ENCODE measurements at places on chromosomes 3 and 15.

DNA sequence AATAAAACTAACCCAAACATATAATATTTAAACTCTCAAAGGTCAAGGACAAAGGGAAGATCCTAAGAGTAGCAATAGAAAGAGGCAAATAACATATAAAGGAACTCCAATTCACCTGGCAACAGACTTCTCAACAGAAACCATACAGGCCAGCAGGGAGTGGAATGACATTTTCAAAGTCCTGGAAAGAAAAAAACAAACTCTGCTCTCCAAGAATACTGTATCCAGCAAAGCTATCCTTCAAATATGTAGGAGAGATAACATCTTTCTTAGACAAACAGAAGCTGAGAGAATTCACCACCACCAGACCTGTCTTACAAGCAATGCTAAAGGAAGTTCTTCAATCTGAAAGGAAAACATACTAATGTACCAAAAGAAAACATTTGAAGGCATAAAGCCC lies 51.5 kb upstream of the TMEM158 start:
- DNase-seq: no peak

DNA sequence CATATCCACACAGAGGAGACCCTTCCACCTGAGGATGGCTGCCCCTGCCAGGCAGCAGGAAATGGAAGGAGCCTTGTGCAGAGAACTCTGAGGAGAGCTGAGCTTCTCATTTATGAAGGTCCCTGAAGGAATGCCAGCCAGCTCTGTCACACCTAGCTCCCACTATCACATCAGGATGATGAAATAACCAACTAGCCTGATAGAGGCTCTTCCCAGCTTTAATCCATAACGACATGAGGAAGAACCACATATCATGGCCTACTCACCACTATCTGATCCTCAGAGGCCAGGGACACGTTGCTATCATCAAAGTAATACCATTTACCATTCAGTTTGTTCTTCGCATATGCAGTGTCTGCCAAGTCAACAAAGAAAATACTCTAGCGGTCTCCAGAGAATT lies 1.5 kb upstream of the C3orf62 start:
- no peak for DNase-seq

GRCh38 chr3:15693355-15693754 lies 91.8 kb downstream of the BTD start:
- no peak for DNase-seq

DNA sequence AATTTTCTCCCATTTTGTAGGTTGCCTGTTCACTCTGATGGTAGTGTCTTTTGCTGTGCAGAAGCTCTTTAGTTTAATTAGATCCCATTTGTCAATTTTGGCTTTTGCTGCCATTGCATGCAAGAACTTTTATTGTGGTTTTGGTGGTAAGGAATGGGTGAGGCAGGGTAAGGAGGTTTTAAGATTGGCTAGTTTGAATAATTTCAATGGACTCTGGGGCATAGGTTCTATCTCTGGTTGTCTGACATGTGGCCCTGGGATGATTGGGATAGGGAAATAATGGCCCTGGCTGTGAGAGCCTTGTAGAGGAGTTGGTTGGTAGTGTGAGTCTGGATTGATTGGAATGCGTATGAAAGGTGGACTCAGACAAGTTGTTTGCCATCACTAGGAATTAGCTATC lies 38.0 kb downstream of the SEC22A start:
- DNase-seq: no peak

DNA sequence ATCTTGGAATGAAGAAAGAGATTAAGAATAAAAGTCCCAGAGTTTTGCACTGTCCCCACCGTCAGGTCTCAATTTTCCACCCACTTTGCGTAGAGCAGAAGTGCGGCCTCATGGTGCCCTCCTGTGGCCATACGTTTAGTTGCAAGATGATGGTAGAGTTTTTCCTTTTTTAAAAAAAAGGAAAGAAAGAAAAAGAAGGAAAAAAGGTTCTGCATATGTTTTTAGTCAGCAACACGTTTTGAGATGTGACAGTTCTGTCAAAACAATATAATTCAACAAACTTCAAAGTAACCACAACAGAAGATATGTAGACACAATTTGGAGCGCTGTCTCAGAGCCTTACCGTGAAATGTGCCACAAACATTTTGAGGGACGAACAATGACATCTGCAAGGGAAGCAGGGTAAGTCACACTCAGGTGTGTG lies 24.6 kb downstream of the EBLN2 start:
- no peak for DNase-seq

DNA sequence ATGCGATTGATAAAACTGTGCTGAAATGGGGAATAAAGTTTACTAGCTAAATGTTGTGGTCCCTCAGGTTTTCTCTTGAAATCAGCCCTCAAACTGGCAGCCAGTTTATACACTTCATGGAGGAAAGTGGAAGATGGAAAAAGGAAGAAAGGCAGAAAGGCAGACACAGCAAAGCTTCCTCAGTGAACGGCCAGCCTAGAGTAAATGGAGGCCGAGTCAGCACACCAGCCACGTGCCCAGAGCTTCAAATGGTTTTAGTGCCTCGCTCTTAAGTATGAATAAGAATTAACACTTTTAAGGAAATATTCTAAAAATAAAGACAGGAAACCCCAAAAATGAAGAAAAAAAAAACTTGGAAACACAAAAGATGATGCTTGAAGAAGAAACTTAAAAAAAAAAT lies 48.3 kb downstream of the GNB4 start:
- DNase-seq: no peak

DNA sequence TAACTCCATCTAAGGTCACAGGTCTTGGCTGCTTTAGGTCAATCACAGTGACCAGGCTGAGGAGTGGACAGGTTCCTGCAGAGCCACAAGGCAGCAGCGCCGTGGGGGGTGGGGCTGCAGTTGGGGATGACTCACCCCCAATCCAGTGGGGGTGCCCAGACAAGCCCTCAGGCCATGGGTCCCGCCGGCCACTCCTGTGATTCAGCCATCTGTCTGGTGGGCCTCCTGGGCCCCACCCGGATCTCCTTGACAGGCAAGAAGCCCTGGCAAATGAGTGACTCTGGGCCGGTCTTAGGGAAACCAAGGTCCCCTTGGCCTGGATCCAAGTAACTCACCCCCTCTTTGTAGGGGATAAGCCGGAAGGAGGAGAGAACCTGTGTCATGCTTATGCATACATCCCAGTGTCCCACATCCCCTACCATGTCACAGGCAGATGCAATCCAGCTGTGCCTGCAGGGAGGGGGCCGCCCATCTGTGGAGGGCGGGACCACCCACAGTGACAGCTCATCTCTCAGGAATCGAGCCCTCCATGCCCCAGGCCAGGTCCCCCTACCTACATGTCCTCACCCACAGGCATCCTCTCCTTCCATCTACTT lies 495 bp upstream of the COL7A1 start:
- no peak for DNase-seq

GRCh38 chr15:40045572-40046217 lies 6.7 kb upstream of the SRP14 start:
- no peak for DNase-seq

DNA sequence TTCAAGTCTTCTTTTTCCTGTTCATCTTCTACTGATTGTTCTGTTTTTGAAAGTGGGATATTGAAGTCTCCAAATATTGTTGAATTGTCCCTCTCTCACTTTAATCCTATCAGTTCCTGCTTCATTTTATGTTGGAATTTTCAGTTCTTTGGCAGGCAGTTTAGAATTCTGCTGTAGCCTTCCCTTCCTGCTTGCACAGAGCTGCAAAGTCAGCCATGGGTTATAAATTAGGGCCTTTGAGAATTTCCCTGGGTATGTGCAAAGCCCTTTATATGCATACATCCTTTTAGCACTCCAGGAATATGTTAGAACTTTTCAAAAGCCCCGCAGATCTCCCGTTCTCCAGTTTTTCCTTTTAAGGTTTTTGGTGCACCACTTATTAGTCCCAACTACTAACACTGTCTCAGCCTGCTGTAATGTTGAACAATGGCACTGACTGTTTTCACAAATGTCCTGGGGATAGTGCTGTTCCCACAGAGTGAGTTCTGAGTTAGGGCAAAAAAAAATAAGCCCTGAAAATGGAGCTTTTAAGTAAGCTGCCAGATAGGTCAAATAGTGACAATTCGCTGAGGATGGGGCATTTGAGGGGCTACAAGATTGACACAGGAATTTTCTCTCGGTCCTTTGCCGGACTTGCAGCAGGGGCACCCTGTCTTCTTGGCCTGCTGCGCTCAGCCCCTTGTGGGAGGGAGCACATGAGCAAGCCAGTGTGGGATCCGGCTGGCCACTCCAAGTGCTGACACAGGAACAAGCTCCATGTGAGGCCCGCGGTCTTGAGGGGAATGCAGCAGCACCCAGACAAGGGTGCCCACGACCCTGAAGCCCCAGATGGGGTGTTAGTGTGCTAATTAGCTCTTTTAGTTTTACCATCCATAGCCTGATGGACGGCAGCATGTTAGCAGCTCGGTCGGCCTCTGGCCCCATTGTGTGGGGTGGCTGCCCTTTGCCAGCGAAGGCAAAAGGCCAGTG lies 96.0 kb downstream of the VPS8 start:
- no peak for DNase-seq

DNA sequence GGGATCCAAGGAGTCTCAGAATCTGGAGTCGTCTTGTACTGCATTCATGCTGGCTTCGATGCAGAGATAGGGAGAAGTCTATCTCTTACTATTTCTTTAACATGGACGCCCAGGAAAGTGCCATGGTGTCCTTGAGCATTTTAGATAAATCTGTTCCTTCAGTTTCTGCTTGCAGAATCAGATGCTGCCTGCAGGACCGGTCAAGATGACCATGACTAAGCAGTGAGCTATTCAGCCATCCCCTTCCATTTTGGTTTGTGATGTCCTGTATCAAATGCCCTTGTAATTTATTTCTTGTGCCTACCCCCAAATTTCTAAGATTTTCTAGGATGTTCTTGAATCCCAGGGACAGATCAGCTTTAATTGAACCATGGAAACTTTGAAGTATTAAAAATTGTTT lies 139.4 kb upstream of the TP63 start:
- DNase-seq: no peak

DNA sequence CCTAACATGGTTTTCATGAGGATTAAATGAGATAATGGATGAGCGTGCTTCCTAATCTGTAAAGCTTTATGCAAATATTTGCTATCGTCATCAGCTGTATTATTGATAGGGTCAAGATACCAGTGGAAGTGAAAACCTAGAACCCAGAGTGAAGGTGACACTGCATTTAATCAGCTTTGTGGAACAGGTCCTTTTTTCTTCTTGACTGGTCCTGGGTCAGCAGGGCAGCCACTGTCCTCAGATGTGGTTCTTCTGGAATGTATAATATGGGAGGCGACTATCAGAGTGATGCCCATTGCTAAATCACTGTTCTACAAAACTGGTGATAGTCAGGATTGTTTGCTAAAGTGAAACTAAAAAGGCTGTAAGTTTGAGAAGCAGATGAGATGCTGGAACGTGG lies 41.4 kb downstream of the SORD start:
- no peak for DNase-seq

GRCh38 chr3:123080864-123081562 lies 14.2 kb downstream of the PDIA5 start:
- no peak for DNase-seq

DNA sequence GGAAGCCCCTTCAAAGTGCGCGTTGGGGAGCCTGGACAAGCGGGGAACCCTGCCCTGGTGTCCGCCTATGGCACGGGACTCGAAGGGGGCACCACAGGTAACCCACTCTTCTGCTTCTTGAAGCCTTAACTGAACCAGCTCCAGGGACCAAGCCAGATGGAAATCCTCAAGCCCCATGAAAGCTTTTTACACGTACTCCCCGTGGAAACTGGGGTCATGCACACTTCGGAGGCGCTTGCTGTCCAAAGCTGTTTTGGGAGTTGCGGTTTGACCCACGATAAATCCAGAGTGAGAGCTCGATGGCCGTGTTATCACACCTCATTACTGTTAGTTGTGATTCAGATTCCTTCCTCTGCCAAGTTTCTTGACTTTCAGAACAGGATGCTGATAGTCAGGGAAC lies 47.5 kb downstream of the DNASE1L3 start:
- no peak for DNase-seq

DNA sequence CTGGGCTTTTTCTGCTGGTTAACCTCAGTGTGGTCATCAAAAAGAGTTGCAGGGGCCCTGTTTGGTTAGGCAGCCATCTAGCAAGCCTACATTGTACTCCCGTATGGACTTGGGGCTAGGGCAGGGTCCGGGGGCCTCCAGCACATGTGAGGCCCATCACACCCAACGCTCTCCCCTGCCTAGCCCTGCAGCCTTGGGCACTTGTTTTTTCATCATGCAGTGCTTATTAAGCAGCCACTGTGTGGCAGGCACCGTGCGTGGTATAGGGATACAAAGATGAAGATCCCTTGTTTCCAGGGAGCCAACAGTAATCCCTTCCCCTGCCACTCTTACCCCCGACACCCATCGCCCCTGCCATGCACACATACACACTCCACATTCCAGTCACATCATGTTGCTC lies 14.2 kb downstream of the MRAS start:
- DNase-seq: no peak

DNA sequence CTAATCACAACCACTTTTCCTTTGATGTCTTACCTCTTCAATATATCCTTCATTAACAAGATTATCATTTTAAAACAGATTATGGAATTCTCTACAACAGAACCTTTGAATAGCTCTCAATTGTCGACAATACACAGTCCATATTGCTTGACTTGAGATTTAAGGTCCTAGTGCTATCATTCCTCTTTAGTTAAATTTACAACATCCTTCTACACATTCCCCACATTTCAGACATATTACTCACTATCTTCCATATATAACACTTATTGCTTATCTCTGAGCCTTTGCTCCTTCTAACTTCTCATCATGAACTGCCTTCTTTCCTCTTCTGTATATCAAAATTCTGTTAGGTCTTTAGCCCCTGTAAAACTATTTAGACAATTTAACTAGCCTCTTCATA lies 247.0 kb downstream of the STXBP5L start:
- DNase-seq: no peak

- no peak for DNase-seq
Observed at GRCh38 chr3:172506094-172506493, 17.1 kb downstream of the TNFSF10 start.

DNA sequence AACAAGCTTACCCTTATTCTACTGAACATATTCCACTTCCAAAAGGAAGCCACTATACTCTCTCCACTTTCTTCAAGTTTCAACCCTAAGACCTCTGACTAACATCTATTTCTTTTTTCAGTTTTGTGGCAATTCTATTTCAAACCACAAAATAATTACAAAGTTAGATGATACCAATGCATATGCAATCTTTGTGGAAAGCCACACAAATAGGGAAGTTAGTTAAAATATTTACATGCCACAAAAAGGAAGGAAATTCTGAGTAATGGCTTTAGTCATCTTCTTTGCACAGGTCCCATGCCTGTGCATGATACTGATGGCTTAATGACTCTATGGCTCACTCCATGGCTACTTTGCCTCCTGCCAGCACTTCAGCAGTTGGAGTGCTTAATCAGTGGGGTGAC lies 57.0 kb upstream of the MCTP2 start:
- no peak for DNase-seq

DNA sequence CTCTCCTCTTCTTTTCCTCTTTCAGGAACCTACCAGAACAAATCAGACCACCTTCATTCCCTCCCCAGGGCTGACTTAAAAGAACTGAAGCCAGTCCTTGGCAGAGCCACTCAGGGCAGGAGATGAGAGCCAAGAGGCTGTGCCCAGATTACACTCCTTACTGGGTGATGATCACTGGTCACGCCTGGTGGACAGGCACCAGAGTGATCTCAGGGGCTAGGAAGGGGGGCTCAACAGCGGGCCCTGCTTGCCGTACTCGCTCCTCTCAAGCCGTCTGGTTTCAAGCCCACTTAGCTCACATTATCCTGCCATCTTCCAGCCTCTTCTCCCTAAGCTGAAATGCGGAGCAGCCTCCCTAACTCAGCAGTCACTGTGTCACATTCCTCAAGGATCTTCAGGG lies 1.7 kb upstream of the FAH start:
- DNase-seq: no peak

GRCh38 chr3:127483902-127484591 lies 106.5 kb downstream of the TPRA1 start:
- DNase-seq: no peak

Data from activated T-helper 1 cell treated with anti-CD3 and anti-CD28 coated beads, Interleukin-2, amount 50 U/mL, for 16 hours (primary cell).